ENCODE measurements at places on chromosomes 2 and 18.

DNA sequence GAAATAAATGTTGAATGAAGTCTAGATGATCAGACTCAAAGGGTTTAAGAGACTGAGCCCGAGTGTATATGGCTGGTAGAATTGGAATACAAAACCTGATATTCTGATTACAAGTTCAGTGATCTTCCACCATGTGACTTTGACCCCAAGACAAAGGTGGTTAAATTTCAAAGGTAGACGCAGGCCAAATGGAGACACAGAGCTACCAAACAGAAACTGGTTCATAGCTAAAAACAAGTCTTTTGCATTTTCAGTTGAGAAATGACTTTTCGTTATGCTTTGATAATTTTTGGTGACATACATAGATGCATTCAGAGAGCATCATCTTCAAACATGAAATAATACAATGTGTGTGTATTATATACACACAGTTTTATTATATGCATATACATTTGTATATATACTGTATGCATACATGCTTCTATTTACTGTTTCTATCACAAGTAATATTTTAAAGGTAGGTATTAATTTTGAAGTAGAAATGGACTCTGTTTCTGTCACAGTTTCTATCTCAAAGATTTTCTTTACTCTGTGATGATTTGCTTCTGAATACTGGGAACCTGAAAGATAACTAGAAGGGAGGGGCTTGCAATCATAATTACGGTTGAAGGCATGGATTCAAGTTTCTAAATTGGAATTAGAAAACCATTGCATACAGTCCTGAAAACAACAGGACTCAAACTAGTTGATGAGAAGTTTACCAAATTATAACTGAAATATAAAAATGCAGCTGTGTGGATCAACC lies 142.3 kb downstream of the ABCA12 start:
- no peak for DNase-seq

DNA sequence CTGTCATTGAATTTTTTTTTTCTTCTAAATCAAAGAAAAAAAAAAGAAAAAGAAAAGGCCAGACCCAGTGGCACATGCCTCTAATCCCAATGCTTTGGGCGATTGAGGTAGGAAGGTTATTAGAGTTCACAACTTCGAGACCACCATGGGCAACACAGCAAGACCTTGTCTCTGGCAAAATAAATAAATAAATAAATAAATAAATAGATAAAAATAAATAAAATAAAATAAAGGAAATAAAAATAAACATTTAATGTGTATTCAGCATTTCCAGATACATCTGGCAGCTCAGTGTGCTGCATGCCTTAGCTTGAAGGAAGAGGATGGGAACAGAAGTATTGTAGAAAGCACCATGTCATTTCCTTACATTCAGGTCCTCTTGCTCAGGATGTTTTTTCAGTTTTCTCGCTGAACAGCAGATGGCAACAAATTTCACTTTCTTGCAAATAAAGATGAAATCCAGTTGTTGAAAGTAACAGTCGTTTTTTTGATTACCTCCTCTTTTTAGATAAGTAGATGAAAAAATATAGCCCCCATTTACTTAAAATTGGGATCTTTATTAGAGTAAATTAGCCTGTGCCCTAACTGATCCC lies 25.7 kb upstream of the FAM178B start:
- peak; percentile 18 for DNase-seq

DNA sequence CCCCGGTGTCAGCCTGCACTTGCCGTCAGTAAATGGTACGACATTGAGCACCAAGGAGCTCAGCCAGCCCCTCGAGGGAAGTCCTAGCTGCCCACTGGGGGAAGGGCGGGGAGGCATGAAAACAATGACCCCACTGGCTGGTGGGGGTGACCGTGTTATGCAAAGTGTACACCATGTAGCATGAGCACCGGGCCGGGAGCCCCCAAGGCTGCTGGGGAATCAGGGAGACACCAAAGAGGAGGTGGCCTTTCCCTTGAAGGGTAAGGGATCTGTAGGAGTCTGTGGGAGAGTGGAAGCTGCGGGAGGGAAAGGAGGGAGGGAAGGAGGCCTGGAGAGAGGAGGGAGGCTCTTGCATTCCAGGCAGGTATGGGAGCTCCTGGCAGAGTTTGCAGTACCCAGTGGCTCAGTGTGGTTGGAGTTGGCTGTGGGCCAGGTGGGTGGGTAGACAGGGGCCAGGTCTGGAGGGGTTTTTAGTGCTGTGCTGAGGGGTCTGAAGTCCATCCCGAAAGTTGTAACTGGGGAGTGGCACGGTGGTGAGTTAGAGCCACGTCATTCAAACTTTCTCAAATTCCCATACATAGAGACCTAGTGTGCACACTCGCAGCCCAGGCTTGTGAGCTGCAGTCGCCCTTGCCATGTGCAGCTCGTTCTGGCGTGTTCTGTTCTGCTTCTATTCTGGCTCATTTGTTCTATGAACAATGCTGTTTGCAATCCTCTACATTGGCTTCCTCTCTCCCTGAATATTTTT lies 22.4 kb downstream of the RRM2 start:
- no peak for DNase-seq

GRCh38 chr2:202025816-202026215 lies 7.8 kb upstream of the FZD7 start:
- no peak for DNase-seq

GRCh38 chr18:48546396-48546795 lies 7.6 kb downstream of the CTIF start:
- no peak for DNase-seq

DNA sequence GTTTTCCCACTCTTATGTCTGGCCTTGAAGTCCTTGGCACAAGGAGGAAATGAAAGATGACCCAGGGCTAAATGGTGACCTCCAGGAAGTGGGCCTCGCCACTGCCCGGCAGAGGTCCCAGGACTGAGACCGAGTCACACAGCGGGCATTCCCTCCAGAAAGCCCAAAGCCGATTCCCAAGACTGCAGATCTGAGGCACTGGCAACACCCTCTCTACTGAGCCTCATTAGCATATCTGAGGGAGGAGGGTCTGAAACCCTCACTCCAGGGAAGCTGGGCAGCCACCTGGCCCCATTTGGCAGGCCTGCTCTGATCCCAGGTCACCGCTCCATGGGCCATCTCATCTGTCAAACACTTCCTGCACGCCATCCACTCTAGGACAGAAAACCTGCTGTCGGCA lies 29.1 kb downstream of the FAM178B start:
- DNase-seq: no peak

GRCh38 chr2:86012007-86012712 lies 93.5 kb downstream of the POLR1A start:
- no peak for DNase-seq

DNA sequence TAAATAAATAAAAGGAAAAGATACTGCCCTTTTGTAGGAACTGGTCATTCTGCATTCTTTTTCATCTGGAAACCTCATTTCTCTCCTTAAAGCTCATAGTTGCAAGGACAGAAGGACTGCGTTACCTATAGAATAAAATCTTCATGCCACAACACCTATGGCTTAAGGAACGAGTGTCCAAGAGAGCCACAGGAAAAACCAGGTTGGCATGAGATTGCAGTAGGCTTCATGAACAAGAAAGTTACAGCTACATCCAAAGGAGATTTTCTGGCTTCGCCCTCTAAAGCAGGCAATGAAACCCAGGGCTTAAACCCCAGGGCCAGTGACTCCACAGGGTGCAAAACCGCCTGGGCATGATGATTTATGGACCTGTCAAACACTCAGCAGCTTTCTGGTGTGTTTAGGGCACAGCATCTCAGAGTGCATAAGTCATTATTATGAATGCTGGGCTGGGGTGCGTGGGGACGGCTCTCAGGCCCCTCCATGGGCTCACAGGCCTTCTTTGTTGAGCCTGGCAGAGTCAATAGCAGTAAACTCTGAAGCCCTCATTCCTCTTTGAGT lies 30.7 kb upstream of the PIEZO2 start:
- DNase-seq: no peak

Measured in CD8-positive, alpha-beta memory T cell (primary cell).